Stimulated activated naive CD4-positive, alpha-beta T cell (primary cell): ENCODE measurements at places on chromosomes 4 and X.

GRCh38 chr4:8838296-8838960, 33.2 kb downstream of the HMX1 start:
- DNase-seq: no peak

DNA sequence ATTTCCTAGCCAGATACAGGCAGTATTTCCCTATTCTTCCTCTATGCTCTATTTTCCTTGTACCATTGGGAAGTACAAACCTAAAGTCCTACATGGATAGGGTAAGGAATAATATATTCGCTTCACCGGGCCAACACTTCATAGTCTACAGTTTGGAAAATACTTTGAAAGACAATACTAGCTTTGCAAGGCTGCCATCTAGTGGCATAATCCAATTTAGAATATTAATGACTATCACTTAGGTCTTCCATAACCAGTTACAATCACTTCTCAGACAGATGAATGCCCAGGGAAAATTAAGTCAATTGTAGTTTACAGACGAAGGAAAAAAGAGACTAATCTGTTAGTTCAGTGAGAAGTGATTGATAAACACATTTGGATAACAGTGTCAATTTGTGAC, 141.0 kb upstream of the FAM47C start:
- DNase-seq: no peak

- DNase-seq: no peak
These were observed 264.3 kb downstream of the RAPGEF2 start for GRCh38 chr4:159366966-159367780.

DNA sequence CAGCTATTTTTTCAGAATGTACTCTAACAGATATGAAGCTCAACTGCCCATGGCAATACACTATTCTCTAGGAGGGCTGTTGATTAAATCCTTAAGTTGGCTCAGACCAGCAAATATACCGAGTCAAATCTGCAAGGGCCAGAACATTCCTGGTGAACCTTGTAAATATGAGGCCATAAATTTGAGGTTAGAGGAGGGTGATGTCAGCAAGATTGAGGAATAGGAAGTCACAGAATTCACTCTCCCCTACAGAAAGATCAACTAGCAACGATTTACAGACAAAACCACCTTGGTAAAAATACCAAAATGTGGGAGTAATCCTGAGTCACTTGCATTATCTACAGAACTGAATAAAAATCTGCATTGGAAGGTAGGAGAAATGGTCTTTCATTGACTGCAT, 399.3 kb downstream of the GPM6A start:
- no peak for DNase-seq
